ENCODE measurements at places on chromosomes 4 and X.

GRCh38 chrX:129754056-129755024, 15.6 kb downstream of the XPNPEP2 start:
- no peak for DNase-seq

GRCh38 chr4:108820492-108821350, 57.9 kb upstream of the ETNPPL start:
- DNase-seq = no peak

DNA sequence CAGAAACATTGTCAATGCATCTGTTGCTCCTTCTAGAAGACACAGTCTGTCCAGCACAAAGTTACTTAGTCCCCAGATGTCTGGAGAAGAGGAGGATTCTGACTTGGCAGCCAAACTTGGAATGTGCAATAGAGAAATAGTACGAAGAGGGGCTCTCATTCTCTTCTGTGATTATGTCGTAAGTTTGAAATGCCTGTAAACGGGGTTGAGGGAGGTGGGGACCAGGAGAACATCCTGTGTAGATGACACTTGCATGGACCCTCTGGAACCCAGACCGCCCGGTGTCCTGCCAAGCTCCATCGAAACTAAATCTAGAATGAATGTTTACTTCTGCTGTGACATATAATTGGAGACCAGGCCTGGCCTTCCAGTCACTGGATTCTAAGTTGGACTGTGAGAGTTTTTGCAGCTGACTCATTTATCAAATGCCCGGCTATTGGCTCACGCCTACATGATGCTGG, 45.0 kb upstream of the MSANTD1 start:
- no peak for DNase-seq

GRCh38 chrX:131046596-131046995, 11.6 kb upstream of the ARHGAP36 start:
- DNase-seq = no peak

DNA sequence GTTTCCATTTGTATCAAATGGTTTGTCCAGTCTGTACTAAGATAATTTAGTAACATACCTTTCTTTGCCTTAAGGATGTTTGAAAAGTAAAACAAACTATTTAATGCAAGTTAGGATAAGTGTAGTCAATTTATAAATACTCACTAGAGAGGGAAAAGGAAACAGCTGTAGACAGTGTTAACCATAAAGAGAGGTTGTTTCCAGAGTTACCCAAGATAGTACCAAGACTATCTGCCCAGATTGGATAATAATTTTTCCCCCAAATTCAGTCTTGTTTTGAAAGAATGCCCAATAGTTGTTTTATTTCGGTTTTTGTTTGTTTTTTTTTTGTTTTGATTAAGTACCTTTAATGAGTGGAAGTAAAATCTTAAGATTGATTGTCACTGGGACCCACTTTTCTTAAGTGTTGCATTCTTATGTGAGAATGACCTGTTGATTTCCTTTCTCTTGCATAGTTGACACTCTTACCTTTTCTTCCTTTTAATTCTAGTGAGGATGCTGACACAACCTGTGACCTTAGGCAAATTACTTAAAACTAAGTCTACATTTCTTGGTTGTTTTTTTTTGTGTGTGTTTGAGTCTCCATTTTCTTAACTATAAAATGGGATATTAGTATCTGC, 12.8 kb downstream of the AFF1 start:
- no peak for DNase-seq

DNA sequence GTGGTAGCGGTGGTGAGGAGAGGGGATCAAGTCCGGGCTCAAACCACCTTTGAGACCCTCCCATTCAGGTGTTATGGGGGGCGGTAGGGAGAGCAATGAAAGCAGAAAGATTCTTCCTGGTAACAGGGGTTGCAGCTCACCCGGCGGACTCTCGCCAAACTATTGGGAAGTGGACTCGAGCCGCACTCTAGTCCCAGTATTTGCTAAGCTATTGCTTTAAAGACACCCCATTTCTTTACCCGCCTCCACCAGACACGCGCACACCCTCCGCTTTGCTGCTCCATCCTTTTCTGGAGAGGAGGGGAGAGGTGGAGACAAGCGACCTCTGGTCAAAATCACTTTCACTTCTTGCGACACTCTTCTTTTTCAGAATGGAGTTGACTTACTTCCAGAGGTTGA, 625 bp upstream of the GABRA4 start:
- DNase-seq = no peak

- no peak for DNase-seq
These were observed 69.0 kb downstream of the GATB start for GRCh38 chr4:151691639-151692442.

DNA sequence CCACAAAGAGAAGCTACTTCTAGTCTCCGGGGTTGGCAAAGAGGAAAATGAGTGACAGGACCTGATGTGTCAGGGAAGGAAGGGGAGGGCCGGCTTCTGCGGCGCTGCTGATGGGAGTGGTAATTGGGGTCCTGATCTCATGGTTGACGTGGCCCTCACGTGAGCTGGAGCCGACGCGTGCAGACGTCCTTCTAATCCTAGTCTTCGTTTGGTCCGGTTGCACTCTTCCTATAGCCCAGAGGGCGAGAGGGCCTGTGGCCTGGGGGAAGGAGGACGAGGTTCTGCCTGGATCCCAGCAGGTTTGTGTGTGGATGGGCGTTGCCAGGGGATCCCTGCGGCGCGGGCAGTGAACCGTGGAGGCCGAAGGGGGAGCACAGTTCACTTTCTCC, at the start of gene ARMCX1:
Gene ARMCX1, plus strand, starts transcription at position 186 of the 389 bp plus-strand sequence. CDS start 2,384 bp downstream, outside the sequence.
- peak; percentile 4 for DNase-seq

DNA sequence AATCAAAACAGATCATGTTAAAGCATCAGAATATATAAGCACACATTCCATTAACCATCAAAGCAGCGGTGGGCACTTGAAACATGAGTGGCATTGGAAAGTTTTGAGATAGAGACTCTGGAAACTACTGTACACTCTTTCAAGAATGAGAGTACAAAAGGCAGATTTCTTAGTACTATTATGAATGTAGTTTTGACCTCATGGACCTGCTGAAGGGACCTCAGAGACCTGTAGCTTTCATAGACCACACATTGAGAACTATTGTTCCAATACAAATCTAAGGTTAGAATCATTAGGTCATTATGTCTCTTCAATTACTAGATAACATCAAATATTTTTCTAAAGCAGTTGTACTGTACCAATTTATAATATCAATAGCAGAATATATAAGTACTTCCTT, 283.6 kb downstream of the RPA4 start:
- no peak for DNase-seq

- DNase-seq = no peak
These were observed 35.2 kb downstream of the STAP1 start for GRCh38 chr4:67593741-67594175.

GRCh38 chrX:47380268-47380667, 9.9 kb downstream of the ZNF157 start:
- DNase-seq = peak; percentile 86

DNA sequence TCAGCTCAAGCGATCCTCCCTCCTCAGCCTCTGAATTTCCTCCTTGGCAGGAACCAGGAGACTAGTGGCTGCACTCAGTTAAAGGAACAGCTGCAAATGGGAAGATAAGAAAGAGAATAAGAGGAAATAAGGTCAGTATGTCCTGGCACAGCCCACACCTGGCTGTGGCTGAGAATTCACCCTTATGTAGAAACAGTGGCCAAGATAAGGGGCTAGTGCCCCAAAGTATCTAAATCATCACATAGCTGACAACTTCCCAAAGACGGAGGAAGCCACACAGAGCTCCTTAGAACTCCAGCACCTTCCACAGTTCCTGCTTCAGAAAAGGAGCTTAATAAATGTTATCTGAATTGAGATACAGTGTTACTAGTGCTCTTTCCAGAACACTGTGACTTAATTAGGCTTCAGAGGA, 2.3 kb upstream of the CHIC2 start:
- DNase-seq = no peak

- DNase-seq = no peak
These were observed 85.4 kb downstream of the FRMPD4 start for GRCh38 chrX:12223650-12224049.

- DNase-seq = no peak
These were observed 116.4 kb upstream of the IGSF1 start for GRCh38 chrX:131405497-131405896.

All from CD4-positive, alpha-beta T cell treated with Interleukin-12 subunit alpha and Interleukin-12 subunit beta, for 1 hour (primary cell).